T-helper 1 cell (primary cell): ENCODE measurements at places on chromosomes 12 and 14.

DNA sequence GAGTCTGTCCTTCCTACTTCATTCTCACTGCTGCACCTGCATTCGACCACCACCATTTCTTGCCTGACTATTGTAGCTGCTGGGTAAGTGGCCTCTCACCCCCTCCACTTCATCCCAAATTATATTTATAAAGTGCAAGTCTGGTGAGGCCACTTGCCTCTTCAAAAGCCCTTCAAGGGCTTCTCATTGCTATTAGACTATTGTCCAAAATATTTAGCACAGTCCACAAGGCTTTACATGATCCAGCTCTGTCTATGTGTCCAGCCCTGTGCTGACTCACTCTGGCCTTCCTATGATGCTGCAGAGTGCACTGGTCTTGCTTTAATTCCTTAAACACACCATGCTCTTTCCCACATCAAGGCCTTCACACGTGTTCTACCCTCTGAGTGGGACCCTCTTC lies 46.0 kb downstream of the PAH start:
- no peak for DNase-seq

- DNase-seq, result no peak
These were observed 911 bp downstream of the CALCOCO1 start for GRCh38 chr12:53726341-53726740.

DNA sequence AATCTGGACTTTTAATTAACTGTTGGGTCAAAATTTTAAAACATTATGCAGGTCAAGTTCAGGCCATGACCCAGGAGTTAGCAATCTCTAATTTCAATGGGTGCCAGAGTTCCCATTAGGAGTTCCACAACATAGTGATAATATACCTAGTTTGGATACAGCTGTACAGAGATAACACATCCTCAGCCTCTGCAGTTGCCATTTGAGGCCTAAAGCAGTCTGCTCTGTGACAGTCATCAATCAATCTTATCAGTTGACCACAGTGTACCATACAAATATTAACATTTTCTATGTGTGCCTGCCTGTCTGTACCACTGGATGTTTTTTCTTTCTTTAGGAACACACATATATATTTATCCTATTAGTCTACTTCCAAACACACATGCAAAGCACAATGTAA lies 54.0 kb upstream of the BBS10 start:
- no peak for DNase-seq

GRCh38 chr12:124388679-124389137 lies 93.8 kb downstream of the RFLNA start:
- peak; percentile 39 for DNase-seq

DNA sequence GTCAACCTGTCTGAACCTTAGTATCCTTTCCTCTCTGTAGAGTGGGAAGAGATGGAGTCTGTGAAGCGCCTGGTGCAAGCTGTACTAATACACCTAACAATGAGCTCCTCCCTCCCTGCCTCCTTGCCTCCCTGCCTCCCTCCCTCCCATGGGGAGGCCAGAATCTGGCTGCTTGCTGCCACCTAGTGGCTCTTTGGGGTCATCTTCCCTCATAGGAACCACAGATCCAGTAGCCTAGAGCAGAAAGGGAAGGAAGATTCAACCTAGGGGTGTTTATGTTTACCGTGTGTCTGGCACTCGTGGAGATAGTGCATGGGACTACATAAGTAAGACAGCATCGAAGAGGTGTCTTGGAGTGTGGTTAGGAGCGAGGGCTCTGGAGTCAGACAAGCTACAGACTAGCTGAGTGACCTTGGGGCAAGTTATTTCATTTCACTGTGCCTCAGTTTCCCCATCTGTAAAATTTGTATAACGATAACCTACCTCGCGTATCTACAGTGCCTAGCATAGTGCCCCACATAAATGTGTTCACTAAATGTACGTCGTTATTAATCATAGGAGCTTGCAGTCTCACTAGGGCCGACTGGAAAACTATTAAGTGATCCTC lies 35.5 kb upstream of the TSPAN9 start:
- DNase-seq, result no peak

DNA sequence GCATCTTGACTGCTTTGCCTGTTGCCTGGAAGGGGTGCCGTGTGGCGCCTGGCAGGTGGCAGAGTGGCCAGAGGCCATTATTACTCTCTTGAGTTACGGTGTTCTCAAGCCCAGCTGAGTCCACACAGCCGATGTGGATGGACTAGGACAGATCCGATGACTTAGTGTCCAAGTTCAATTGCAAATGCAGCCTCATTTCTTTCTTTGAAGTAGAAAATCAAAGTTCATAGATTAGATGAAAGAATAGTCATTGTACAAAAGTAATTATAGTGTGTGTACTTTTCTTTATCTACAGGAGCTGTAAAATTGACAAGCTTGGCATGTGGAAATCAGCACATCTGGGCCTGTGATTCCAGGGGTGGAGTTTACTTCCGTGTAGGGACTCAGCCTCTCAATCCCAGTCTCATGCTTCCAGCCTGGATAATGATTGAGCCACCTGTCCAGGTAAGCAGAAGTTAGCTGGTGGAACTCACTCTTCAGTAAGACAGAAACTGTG lies 44.7 kb downstream of the ANKRD9 start:
- DNase-seq, result no peak

GRCh38 chr12:124780752-124781685 lies 82.6 kb downstream of the SCARB1 start:
- no peak for DNase-seq

DNA sequence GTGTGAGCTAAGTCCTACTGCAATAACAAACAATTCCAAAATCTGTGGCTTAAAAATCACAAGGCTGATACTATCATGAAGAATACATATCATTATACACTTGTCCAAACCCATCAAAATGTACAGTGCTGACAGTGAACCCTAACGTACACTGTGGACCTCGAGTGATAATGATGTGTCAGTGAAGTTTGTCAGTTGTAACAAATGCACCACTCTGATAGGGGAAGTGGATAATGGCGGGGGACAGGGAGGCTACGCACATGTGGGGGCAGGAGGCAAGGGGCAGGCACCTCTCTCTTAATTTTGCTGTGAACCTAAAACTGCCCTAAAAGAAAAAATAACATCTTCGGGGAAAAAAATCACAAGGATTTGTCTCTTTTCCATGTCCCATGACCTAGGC lies 100.0 kb downstream of the VRK1 start:
- DNase-seq, result no peak

GRCh38 chr12:95184121-95184520 lies 33.1 kb downstream of the FGD6 start:
- DNase-seq, result no peak

- DNase-seq, result no peak
These were observed 44.4 kb downstream of the ANO6 start for GRCh38 chr12:45260104-45260815.

GRCh38 chr14:104093366-104094055 lies 8.0 kb downstream of the ASPG start:
- peak; percentile 1 for DNase-seq

- no peak for DNase-seq
These were observed 58.0 kb downstream of the NUAK1 start for GRCh38 chr12:106080791-106081170.

- DNase-seq, result peak; percentile 85
These were observed 9.2 kb downstream of the PHB2 start for GRCh38 chr12:6961278-6961694.

DNA sequence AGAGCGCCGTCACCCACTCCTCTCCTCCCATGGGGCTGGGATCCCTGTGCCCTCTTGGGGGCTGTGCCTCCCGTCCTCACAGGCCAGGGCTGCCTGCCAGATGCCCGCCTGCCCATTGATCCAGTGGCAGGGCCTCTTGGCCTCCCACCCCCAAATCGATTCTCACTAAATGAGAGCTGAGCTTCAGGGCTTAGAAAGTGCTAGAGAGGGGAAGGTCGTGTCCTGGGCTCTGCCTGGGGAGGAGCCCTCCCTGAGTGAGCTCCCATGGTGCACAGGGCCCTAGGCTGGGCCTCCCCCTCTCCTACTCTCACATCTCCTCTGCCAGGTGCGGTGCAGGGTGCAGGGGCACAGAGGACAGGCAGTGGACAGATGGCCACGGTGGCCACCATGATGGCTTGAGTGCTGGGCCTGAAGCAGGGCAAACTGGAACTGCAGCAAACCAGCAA lies 9.2 kb downstream of the BEGAIN start:
- DNase-seq, result no peak

DNA sequence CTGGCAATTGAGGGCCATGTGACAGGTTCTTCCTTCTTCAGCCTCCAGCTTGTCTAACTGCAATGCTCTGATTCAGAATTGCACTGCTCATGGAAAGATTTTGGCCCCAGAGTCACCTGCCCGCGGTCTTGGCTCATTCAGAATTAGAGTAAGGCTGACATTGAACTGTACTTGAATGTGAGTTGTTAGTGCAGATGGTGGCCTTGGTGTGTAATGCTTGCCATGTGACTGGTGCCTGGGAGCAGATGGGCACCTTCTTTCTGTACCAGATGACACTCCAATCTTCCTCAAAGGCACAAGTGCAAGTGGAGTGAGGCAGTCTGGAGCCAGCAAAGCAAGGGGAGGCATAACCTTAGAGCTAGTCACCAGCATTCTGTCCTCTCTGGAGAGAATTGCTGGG lies 36.5 kb upstream of the ANO4 start:
- DNase-seq, result no peak

GRCh38 chr12:47122602-47123001 lies 42.8 kb upstream of the AMIGO2 start:
- no peak for DNase-seq

DNA sequence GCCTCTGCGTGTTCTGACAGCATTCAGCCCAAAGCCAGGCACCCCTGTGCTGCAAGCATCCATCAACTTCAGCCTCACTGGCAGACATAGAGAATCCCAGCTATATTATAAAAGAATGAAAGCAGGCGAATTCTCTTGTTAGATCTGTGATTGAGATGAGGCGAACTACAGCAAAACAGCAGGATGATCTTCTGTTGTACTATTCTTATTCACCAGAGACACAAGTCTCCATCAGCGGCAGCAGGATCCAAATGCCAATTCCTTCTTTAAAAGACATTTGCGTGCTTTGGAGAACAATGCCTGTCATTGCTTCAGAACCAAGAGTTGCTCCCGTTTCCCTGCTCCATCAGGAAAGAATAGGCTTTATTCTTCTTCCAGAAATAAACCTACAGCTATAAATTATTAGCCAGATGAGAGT lies 188.9 kb downstream of the SLC41A2 start:
- DNase-seq, result no peak

DNA sequence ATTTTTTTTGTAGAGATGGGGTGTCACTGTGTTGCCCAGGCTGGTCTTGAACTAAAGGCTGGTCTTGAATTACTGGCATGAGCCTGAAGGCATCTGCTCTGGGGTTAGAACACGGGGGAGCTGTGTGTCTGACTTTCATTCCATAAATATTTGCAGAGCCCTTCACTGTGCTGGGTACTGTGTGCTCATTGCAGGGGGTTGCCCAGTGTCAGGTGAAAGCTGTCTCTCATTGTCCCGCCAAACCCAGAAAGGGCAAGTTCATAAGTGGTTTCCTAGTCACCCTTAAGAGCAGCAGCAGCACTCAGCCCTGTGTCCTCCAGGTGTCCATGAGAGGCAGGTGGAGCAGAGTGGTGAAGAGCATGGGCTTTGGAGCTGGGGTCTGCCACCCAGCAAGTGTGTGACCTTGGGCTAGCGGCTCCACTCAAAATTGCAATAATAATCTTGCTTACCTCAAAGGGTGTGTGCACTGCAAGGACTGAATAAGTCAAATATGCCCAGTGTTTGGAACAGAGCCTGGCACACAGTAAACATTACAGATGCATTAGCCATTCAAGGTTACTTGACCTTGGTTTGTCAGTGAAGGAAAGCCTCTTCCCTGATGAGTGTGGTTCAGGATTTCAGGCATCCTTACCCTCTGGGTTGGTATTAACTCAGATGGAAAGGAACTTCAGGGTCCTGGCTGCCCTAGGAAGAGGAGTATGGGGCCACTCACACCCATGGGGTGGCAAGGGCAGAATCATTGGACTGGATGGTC lies 4.4 kb upstream of the SMIM41 start:
- no peak for DNase-seq

GRCh38 chr14:44404036-44404435 lies 103.0 kb downstream of the FSCB start:
- no peak for DNase-seq

DNA sequence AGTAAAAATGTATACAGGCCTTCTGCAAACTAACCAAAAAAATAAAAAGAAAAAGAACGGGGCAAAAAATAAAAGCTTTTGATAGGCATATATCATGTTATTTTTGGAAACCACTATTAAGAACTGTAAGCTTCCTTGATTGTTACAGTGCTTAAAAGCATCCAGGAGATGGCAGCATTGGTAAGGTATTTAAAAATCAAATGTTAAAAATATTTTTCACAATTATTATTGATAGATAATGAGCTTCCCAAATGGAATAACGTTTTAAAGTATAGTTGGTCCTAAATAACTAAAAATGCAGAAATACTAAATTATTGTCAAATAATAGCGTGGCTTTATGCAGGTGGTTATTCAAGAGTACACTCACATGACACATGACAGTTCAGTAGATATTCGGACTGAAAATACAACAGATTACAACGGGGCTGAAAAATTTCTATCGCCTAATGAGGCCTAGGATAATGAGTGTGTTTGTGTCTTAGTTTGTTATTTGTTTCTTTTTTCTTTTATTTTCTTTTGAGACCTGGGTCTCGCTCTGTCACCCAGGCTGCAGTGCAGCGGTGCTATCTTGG lies 127.2 kb upstream of the ATF7IP start:
- DNase-seq, result no peak

DNA sequence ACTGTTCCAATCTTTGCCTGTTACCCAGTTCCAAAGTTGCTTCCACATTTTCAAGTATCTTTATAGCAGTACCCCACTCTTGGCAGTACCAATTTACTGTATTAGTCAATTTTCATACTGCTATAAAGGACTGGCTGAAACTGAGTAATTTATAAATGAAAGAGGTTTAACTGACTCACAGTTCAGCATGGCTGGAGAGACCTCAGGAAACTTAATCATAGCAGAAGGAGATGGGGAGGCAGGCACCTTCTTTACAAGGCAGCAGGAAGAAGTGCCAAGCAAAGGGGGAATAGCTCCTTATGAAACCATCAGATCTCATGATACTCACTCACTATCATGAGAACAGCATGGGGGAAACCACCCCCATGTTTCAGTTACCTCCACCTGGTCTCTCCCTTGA lies 215.0 kb downstream of the SNAPC1 start:
- no peak for DNase-seq

GRCh38 chr12:76920172-76921099 lies 41.6 kb upstream of the CSRP2 start:
- DNase-seq, result no peak

DNA sequence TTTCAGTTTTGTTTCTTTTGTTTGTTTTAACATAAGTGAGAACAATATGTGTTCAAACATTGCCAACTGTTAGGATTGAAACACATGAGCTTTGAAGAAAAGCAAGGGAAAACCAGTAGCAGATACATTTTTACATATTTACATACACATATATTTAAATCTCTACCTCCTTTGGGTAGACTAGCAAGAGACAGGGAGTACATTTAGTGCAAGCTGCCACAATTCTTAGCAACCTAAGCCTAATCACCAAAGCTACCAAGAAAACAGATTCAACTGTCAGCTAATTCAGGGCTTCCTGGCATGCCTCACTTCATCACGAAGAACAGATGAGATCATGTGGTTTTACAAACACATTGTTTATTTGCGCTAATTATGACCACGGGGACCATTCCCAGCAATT lies 143.1 kb downstream of the PRIMA1 start:
- no peak for DNase-seq

DNA sequence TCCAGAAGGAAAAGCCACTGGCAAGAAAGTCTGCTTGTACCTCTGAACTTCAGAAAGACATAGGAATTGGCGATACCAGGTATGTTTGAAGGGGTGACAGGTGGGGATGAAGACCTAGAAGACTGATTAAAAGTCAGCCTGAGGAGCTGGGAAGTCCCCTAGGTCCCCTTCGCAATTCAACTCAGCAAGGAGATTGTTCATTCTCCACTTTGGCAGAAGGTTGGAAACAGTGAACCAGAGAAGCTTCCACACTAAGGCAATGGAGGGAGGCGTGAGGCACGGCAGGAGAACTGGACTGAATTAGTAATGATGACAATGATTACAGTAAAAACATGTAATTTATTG lies 240.3 kb upstream of the TMPO start:
- DNase-seq, result no peak
